ENCODE measurements at places on chromosomes 11 and 22. TPM values are rescaled to one million over a fixed set of nuclear protein-coding genes. Genes with fewer than 3 reads are reported as not detected.

DNA sequence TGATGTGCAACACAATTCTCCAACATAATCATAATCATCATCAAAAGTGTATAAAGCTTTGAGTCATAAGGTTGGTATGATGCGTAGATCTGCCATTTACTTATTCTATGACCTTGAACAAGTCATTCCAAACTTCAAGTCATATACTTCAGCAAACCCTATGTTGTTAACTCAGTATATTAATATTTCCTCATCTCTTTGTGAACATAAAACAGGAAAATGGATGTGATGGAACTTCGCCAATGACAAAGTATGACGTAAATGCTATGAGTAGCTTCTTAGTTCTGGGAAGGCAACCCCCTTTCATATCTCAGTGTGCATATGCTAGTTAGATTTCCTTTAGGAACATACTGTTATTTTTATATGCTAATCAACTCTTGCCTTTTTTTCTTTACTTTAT lies 102.7 kb upstream of the ANO3 start:
- peak; percentile 73 for DNase-seq

DNA sequence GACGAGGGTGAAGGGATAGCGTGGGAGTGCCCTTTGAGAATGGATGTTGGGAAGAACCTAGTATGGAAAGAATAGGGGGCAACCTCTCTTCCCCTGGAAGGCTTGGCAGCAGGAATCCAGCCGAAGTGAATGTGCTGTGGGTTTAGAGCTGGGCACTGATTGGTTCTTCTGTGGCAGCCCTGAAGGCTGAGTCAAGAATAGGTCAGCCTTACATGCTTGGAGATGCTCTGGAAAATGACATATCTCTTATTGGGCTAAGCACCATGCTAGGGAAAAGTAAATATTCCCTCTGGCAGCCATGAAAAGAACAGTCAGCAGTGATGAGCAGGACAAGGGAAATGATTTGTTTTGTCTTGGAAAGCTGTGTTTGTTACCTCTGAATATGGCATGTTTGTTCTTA lies 149.5 kb downstream of the COMMD9 start:
- peak; percentile 17 for DNase-seq

GRCh38 chr11:8032576-8033304 lies 45.6 kb downstream of the EIF3F start:
- DNase-seq: no peak

DNA sequence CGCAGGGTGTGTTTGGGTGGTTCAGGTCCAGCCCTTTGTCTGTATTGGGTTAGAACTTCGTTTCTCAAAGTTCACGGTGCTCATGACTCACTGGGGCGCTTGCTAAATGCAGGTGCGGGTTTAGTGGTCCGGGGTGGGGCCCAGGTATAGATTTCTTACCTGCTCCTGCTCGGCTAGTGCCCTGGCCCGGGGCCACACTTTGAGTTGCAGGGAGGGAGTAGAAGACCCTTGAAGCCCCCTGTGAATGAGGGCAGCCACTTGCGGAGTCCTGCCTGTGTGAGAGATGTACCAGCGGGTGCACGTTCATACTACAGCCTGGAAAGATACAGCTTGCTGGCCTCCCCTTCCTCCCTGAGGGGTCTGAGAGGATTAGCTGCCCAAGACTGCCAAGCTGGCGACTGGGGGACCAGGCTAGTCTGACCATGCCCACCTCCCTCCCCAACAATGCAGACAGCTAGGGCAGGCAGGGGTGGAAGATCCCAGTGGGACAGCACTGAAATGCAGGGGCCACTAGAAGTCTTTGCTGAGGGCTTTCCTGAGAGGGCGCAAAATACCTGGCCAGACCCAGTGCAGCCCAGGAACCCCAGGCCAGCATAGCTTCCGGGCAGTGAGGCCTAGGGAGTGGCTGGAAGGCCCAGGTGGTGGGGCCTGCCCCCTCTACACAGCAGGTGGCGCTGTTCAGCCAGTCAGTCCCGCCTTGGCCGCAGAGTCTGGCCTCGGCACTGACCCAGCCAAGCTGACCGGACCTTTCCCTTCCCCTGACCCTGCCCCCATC lies 5.1 kb upstream of the MYRF start:
- peak; percentile 78 for DNase-seq

OR4C46 gene
- total RNA-seq: not detected

- DNase-seq: no peak
Measured at GRCh38 chr11:13972043-13972910, 9.8 kb downstream of the SPON1 start.

DNA sequence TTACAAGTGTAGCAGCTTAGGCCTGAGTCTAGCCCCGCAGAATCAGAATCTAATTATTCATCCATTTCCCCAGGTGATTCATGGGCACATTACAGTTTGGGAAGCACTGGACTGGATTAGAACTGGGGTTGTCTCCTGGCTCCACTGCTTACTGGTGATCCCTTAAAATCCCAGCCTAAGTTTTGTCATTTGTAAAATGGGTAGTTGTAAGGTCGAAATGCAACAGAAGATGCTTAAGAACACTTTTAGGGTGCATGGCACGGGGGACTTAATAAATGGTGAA lies 1.3 kb downstream of the STX3 start:
- DNase-seq: no peak

GRCh38 chr11:25992294-25992693 lies 339.6 kb upstream of the ANO3 start:
- DNase-seq: no peak

DNA sequence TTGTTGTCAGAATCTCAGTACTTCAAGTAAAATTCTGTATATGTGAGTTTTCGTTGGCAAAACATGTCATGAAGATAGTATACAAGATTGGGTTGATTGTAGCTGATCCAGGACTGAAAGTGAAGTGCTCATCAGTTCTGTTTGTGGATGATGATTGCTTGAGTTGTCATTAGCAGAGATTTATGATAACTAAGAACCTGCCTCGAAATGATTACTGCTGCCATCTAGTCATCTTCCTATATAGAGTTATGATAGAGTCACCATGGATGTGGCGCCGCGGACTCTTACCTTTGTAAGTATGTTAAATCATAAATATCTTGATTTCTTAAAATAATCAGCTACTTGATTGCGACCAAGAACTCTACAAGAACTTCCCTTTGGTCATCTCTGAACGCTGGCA lies 27.9 kb upstream of the MYO18B start:
- DNase-seq: no peak

DNA sequence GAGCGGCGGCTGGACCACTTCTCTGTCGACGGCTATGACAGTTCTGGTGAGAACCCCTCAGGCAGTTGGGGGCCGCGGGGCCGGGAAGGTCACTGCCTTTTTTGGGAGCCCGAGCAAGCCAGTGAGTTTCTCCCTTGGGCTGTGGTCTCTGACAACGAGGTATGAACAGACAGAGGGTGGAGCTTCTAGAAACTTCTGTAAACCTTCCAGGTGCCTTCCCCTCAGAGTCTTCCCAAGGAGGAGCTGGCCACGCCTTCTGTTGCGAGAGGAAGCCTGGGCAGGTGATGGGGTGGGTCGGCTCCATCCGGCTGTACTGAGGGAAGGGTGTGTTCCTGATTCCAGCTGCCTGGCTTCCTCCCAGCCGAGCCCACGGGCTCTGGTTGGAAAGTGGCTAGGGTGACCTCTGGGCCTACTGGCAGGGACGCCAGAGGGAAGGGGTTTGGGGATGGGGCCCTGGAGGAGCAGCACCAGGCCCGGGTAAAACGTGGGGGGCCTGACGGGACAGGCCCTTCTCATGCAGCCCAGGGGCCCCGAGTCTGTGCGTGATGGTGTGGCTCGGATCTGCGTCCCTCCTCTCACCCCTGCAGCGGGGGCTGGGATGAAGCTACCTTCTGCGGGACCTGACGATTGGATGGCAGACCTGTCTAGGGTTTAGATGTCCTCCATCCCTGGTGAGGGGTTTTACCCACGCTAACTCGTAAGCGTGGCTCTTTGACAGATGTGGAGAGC lies 110.8 kb downstream of the KCNQ1OT1 start:
- no peak for DNase-seq

DNA sequence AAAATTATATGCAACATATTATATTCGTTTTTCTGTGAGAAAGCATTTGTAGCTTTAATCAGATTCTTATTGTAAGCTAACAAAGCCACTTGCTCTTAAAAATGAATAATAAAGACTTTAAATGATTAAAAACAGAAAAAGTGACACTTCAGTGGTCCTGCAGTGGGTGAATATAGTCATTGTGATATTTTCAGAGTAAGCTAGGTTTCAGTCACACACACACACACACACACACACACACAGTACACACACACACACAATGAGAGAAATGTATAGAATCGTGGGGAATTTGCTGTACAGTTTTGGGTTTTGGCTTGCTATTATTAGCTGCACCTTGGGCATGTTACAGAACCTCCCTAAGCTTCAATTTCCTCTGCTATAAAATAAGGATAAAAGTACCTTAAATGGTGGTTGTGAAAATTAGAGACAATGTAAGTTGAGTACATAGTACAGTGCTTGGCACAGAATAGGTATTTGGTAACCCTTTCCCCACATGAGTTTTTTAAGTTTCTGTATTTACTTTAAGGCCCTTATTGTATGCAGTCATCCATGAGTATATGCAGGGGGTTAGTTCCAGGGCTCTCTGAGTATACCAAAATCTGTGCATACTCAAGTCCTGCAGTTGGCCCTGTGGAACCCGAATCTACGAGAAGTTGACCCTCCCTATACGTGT lies 39.8 kb downstream of the CSTPP1 start:
- DNase-seq: no peak

SLC25A1 gene
- total RNA-seq: 91.7 TPM

GRCh38 chr11:115920092-115920461 lies 415.9 kb upstream of the CADM1 start:
- DNase-seq: no peak
